ENCODE measurements at places on chromosomes 3 and 15. TPM values are rescaled to one million over a fixed set of nuclear protein-coding genes. Genes with fewer than 3 reads are reported as not detected.

MSL2 gene
- total RNA-seq: 10.1 TPM

FOXL2NB gene
- 2.3 TPM for total RNA-seq

SEMA3G gene
- 0.07 TPM for total RNA-seq

GPR62 gene
- total RNA-seq: not detected

CKMT1A gene
- not detected for total RNA-seq

NANOGP8 gene
- total RNA-seq: not detected

SCAANT1 gene
- not detected for total RNA-seq

BFSP2 gene
- total RNA-seq: not detected

- no peak for DNase-seq
These were observed 449.4 kb upstream of the PROK2 start for GRCh38 chr3:72234391-72234790.

- DNase-seq: no peak
These were observed 55.0 kb downstream of the CNTN6 start for GRCh38 chr3:1147819-1148218.

- DNase-seq: peak; percentile 58
These were observed 410.5 kb upstream of the CADM2 start for GRCh38 chr3:84547971-84548970.

- no peak for DNase-seq
These were observed 43.6 kb downstream of the BLM start for GRCh38 chr15:90760661-90761232.

GRCh38 chr3:188817103-188817934 is 354.5 kb upstream of the TPRG1 start:
- DNase-seq: no peak

GRCh38 chr3:192880313-192880712 is 37.3 kb downstream of the MB21D2 start:
- DNase-seq: no peak

GRCh38 chr15:62253294-62253693 is 88.2 kb upstream of the C2CD4B start:
- DNase-seq: no peak

- no peak for DNase-seq
These were observed 91.0 kb downstream of the CPN2 start for GRCh38 chr3:194259982-194260766.

GRCh38 chr3:59321881-59322540 is 272.2 kb upstream of the CFAP20DC start:
- no peak for DNase-seq

GRCh38 chr3:112459750-112460149 is 39.5 kb downstream of the BTLA start:
- DNase-seq: no peak

- DNase-seq: no peak
These were observed 42.1 kb downstream of the MAGI1 start for GRCh38 chr3:65996589-65996988.

- no peak for DNase-seq
These were observed 23.7 kb upstream of the STRIT1 start for GRCh38 chr3:155317211-155317610.

- DNase-seq: peak; percentile 59
These were observed 87.8 kb downstream of the IGF2BP2 start for GRCh38 chr3:185737020-185737419.

DNA sequence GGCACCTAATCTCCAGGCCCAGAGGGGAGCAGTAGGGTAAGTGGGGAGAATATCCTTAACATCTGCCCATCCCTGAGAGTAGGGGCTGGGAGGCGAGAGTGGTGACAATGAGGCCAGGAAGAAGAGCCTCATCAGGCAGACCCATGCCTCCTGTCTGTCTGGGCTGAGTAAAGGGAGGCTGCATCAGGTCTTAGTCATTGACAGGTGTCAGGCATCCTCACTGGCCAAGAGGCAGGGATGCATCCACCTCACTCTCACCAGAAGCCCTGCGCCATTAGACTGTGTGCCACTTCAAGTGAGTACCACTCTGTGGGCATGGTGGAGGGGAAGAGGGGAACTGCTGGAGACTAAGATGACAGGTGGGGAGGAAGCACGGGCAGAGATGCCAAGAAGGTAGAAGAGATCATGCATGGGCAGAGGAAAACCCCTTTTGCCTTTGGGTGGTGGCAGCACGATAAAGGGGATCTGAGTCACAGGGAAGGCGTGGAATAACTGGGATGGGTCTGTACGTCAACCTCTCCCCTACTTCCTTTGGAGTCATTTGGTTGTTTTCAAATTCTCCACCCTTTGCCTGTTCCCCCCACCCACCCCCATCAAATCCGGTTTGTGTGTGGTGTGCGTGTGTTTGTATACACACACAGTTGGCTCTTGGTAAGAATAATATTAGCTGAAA is 14.1 kb downstream of the ANAPC13 start:
- DNase-seq: peak; percentile 93

- DNase-seq: no peak
These were observed 127.1 kb downstream of the ABHD5 start for GRCh38 chr3:43817825-43818224.

DNA sequence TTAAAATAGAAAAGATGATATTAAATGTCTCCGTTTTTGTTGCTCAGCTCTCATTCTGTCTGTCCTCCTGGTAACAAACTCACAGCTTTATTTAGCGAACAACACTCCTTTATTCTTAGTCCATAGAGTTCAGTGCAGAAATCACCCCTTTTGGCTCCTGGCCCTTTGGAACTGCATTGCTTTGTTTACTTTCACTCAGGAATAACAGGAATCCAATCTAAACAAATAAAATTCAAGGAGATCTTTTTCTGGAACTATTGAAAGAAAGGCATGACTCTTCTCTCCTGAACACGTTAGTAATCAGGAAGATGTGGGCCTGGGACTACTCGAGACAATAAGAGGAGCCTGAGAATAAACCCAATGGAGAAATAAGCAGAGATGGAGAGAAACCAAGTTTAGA is 409.2 kb downstream of the DIPK2A start:
- DNase-seq: no peak

Measured in A172 (cell line).